ENCODE measurements at places on chromosomes 4 and X. TPM values are rescaled to one million over a fixed set of nuclear protein-coding genes. Genes with fewer than 3 reads are reported as not detected.

Gene ANXA3
- 2.2 TPM for total RNA-seq

Gene NUDT11
- total RNA-seq, result 11.4 TPM

Gene TCEAL6
- not detected for total RNA-seq

Gene ASMT
- not detected for total RNA-seq

Gene PPP2R2C
- 0.26 TPM for total RNA-seq

Gene MAP7D2
- under 0.01 TPM for total RNA-seq

Gene WDR44
- total RNA-seq, result 9.8 TPM

Measured in epithelial cell of alveolus of lung (primary cell).